ENCODE measurements at places on chromosomes 7 and 10.
A peak's percentile ranks its signal among the peaks of the same experiment; 100 is the strongest.

DNA sequence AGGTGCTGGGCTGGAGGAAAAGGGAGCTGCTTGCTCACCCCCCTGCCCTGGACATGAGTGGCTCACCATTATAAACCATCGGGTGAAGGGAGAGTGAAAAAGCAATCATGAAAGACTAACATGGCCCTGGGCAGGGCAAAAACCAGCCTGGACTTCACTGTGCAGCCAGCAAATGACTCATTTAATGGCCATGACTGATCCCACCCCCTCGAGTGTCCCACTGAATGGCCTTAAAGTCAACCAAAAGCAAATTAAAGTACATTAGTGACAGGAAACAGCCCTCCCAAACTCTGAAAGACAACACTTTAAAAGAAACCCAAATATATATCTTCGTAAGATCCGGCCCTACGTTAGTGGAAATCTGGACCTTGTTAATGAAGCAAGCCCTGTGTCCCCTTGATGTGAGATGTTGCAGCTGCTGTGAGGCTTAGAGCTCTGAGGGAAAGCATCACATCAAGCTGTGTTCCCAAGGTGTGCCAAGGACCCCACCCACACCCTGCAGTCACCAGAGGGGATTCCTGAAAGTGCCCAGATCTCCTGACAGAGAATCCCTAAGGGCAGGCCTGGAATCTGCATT, 31.2 kb downstream of the ADCYAP1R1 start:
- no peak for DNase-seq

DNA sequence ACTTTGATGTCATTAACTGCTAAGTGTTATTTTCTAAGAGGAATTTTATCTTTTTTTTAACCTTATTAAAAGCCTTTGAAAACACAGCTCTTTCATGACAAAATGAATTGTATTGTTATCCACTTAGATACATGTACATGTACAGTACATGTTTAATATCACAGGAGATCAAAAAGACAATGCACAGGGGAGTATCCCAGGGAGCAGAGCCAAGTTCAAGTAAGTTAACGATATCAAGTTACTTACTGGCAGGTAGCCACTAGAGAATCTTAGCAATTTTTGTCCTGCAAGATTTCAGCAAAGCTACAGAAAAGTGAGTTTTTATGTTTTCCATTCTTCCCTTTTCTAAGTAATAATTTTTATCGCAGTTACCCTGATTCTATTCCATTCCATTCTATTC, 33.9 kb upstream of the ARL4A start:
- DNase-seq, result peak; percentile 37

DNA sequence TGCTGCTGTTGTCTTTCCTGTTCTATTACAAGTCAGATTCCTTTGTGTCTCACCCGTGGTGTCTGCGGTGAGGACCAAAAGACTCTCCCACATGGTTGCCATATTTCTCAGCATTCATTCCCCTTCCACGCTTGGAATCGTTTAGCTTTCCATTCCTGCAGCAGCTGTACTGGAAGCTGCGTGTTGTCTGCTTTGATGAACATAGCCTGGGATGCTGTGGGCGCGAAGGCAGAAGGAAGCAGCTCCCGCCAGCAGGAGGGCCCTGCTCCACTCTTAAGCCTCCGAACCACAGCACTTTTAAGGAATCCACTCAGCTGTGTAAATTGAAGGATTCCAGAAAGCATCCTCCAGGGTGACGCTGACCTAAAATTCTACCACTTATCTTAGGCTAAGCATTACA, 303.6 kb upstream of the PITRM1 start:
- DNase-seq, result no peak

DNA sequence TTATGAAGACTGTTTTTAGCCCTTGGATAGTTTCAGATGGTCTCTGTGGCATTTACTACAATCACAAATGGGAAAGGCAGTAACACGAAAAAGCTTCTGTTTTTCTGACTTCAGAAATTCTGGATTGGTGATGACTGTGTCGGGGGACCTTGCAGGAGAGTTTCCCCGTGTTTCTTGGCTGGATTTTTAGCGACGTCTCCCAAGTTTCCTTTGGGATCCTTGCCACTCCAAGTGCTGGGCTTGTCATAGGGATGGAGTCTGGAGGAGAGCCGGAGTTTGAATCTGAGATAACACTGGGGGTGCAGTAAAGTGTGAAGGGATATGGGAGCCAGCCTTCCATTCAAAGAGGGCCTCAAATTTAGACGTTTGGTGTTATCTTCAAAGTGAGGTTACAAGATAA, 179.0 kb downstream of the SNX10 start:
- no peak for DNase-seq

DNA sequence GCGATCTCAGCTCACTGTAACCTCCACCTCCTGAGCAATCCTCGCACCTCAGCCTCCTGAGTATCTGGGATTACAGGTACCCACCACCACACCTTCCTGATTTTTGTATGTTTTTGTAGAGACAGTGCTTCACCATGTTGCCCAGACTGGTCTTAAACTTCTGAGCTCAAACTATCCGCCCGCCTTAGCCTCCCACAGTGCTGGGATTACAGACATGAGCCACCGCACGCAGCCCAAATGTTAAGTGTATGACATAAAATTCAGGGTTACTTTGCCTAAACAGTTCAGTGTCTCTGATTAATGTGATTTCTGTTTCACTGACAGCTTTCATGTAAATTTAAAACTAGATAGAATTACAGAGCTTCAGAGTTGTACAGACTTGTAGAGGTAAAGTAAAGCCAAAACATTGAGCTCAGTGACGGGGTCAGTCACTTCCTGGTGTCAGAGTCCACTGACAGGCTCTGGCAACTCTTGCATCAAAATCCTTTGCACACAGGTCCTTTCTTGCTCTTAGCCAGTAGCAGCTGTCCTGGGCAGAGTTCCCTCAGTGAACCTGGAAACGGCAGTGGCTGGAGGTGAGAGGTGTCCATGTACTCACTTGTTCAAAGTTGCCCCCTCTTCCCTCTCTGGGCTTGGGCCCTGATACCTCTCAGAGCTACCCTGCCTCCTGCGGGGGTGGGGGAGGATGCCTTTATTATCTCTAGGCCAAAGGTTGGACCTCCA, 33.7 kb downstream of the MGMT start:
- DNase-seq, result no peak

GRCh38 chr7:46218461-46219200, 297.6 kb upstream of the IGFBP3 start:
- no peak for DNase-seq

GRCh38 chr10:91104193-91105041, 116.0 kb upstream of the PCGF5 start:
- no peak for DNase-seq

GRCh38 chr7:150980663-150981062, 2.5 kb upstream of the KCNH2 start:
- no peak for DNase-seq

DNA sequence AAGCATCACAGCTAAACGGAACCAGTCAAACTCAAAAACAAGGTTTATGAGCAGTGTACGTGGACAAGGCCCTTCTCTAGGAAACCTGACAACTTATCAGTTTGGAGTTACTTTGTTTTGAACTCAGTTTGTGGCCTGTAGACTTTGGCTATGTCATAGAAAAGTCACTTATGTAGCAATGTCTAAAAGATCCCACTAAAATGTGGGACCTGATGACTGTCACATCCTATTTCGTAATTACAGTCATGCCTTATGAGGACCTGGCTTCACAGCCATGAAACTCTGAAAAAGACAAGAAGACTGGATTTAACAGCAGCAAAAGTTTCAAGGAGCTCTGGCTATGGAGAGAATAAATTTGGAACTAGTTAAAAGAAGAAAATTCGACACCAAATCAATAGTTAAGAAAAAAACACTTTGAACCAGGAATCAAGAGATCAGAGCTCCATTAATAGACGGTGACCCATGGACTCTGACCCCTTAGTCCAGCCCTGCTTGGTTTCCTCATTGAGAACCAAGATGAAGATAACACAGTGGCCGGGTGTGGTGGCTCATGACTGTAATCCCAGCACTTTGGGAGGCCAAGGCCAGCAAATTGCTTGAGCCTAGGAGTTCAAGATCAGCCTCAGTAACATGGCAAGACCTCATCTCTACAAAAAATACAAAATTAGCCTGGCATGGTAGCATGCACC, 204.3 kb downstream of the SFMBT2 start:
- DNase-seq, result no peak

DNA sequence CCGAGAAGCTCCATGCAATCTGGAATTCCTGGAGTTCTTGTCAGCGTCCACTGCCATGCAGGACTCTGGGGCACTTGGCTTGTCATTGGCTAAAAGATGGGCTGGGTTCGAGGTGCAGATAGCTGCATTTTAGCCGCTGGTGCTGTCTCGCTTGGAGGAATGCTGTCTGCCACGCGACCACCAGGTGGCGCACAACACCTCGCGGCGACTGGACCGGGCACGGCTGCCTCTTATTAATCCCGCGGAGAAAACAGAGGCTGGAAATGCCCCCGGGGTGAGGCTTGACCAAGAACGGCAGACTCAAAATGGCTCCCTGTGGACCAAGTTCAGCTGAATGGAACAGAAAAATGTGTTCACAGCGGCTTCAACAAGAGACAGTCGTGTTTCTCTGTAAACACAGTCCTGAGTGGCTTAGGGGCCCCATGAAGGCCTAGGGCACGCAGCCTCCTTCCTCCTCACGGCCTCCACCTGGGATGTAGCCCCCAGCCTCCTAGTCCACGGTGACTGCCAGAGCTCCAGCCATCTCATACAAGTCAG, 46.2 kb downstream of the AOC1 start:
- peak; percentile 69 for DNase-seq

GRCh38 chr10:43965033-43965917, 316.6 kb upstream of the ZNF32 start:
- peak; percentile 58 for DNase-seq

DNA sequence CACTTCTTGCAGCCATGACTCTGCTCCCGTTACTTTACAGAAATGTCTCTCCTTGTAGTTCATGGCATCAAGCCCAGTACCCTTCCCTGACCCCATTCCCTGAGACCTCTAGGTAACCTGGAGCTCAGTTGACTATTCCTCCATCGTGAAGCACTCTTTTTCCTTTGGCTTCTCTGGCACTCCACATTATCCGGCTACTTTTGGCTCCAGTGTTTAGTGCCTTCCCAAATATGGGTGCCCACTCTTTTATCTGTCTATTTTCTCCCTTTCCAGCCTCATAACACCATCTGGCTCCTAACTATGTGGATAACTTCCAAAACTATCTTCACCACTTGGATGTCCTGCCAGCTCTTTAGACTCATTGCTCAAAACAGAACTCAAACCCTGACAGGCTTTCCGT, 744.7 kb upstream of the GALNT17 start:
- no peak for DNase-seq

GRCh38 chr7:128725531-128725930, 13.6 kb upstream of the CALU start:
- DNase-seq, result no peak

DNA sequence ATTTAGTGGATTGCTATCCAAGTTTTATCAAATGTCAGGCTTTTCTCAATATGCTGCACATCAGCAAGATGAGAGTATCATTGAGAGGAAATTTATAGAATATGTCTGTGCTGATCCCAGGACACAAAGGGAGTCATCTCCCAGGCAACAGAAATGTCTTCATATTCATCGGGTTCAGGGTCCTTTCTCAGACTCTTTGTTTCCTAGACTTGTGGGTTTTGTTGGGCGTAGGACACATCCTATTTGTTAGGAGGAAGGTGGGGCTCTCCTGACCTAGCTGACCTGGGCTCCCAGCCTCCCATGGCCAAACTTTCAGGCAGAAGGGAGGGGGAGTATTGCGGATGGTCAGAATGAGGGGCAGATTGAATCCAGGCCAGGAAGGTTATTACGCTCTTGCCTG, 22.9 kb upstream of the NPS start:
- no peak for DNase-seq

- DNase-seq, result no peak
Observed at GRCh38 chr7:87874066-87874465, 2.1 kb downstream of the SLC25A40 start.

- DNase-seq, result peak; percentile 12
Observed at GRCh38 chr10:23294638-23295247, 49.9 kb downstream of the C10orf67 start.

DNA sequence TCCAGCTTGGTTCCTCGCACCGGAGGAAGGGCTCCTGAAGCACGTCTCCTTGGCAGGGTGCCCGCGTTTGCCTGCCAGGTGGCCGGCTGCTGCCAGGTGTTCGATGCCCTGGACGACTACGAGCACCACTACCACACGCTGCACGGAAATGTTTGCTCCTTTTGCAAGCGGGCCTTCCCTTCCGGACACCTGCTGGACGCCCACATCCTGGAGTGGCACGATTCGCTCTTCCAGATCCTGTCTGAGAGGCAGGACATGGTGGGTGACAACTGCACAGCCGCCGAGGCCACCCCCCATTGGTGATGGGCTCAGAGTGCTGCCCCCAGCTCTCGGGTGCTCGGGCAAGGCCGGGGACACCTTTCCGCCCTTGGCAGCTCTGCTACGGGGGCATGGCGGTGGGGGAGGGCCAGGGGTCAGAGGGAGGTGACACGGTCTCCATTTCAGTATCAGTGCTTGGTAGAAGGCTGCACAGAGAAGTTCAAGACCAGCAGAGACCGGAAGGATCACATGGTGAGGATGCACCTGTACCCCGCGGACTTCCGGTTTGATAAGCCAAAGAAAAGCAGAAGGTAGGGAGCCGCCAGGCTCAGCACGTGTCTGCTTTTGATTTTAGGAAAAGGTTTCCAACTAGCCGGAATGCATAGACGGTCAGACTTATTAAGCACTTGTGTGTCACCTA, 1.1 kb downstream of the ZNF511 start:
- DNase-seq, result no peak

- no peak for DNase-seq
Observed at GRCh38 chr7:27515933-27516332, 146.8 kb downstream of the HIBADH start.

DNA sequence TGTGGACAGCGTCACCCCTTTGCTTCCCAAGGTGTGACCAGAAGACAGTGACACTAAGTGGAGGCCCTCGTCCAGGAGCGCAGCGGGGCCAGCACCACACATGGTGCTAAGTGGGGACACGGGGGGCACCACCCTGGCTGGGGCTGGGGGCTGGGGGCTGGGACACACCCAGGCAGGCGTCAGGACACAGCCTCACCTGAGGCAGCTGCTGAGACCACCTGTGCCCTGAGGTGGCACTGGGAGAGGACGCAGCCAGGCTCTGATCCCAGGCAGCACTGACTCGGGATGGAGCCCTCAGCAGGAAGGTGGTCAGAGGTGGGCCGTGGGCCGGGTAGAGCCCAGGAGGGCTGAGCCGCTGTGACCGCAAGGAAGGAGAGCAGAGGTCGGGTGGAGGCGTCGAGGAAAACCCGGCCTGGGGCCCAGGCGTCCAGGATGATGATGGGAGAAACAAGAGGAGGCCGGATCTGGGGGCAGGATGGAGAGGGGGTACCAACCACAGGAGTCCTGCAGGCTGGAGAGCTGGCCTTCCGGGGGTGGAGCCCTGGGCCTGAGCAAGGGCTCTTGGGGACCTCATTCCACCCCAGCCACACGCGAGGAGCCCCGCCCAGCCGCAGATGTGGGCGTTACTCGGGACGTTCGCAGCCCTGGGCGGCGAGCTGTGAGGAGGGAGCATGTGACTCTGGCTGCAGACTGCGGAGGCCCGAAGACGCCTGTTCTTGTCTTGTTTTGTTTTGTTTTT, 22.5 kb downstream of the LRRC27 start:
- DNase-seq, result no peak

- DNase-seq, result peak; percentile 89
Observed at GRCh38 chr7:93327006-93327633, 95.0 kb downstream of the VPS50 start.

Data from EL (cell line).